ENCODE measurements at places on chromosomes 11 and 22.

GRCh38 chr22:25153961-25154666 lies 45.5 kb upstream of the CRYBB3 start:
- DNase-seq: no peak

DNA sequence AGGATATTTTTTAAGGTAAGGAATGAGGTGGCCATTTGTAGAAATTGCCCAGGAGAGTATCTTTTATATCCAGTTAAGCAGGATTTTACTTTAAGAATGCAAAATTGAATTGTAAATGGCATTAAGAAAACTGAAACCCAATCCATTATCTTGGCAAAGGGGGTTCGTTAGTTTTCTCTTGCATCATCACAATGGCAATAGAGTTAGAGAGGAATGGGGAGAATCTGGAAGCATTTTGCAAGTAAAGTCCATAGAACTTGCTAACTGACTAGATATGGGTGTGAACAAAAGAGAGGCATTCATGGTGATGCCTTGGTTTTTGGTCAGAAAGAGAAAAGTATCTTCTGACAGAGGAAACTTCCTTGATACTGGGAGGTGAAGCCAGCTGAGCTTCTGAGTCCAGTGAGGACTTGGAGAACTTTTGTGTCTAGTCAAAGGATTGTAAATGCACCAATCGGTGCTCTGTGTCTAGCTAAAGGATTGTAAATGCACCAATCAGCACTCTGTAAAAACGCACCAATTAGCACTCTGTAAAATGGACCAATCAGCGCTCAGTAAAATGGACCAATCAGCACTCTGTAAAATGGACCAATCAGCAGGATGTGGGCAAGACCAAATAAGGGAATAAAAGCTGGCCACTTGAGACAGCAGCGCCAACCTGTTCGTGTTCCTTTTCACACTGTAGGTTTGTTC lies 3.6 kb upstream of the CCDC117 start:
- no peak for DNase-seq

GRCh38 chr11:48081151-48082010 lies 101.0 kb downstream of the PTPRJ start:
- DNase-seq: peak; percentile 69

DNA sequence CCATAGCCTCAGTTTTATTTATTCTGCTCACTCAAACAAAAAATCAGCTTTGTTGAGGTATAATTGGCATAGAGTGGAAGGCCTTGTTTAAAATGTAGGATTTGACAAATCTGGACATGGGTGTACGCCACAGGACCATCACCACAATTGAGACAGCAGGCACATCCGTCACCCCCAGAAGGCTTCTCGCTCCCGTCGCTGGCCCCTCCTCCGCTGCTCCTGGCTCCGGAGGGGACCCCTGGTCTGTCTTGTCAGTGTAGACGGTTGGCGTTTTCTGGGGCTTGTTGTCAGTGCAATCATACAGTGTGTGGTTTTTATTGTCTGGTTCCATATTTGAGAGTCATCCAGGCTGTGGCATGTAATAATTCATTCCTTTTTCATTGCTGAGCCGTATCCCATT lies 97.6 kb downstream of the KCNQ1 start:
- DNase-seq: no peak

DNA sequence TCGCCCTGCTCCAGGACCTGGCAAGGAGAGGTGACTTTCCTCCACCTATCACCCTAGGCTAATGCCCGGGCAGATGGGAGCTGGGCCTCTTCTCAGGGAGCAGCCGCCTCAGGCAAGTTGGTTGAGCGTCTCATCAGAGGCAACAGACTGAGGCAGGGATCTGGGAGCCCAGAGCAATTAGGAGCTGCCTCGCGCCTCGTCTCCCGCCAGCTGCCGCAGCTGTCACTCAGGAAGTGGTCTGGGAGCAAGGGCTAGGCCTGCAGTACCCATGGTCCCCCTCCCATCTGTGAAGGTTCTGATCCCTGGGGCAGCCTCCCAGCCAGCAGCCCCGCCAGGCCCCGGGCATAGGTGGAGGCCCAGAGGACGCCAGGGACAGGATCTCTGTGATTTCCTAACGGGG lies 4.6 kb upstream of the CABP7 start:
- DNase-seq: no peak

DNA sequence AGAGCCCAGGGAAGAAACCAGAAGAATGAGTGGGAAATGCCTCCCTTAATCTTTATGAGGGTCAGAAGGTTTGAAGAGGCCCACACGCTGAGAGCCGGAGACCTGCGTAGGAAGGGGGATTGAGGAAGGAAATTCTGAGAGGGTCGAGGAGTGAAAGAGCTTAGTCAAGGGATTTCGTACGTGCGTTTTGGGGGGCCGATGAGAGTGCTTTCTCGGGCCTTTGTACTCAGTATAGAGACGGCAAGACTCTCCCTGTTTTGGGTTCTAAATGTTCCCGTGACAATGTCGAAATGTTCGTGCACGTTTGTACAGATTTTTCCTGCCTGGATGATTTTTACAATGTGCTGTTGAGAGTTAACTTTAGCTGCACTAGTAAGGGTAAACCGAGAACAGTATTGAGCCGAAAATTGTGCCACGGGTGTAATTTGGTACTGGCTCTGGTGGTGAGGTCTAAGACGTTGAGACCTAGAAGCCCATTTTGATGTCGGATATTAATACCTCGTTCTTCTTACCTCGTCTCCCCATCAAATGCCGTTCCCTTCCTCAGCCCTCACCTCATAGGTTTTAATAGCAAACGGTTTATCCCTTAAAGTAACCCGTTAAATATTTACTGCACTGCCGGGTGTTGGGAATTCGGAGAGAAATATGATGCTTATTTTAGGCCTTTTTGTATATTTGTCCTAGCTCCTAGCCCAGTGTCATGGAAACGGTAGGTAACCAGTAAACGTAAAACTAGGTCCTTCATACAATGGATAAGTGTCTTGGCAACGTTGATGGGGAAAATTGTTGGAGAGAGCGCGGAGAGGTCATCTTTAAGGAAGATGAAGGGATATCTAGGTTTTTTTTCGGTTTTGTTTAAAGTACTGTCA lies 734 bp downstream of the C11orf58 start:
- DNase-seq: no peak

DNA sequence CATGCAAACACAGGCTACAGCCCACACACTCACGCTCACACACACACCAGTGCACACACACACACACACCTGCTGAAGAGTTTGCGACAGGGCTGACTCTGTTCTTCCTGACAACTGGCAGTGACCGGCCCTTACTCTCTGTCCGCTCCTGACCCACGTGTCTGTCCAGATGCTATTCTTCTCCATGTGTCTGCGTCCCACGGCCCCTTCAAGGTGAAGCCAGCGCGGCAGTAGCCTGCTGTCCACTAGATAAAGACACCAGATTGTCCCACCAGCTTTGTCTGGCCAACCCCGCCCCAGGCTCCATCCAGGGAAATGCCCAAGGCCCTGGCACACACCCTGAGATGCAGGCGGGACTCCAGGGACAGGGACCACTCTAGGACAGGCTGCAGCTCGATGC lies 713.9 kb downstream of the BRD1 start:
- no peak for DNase-seq

GRCh38 chr11:115421352-115421991 lies 82.7 kb downstream of the CADM1 start:
- no peak for DNase-seq

DNA sequence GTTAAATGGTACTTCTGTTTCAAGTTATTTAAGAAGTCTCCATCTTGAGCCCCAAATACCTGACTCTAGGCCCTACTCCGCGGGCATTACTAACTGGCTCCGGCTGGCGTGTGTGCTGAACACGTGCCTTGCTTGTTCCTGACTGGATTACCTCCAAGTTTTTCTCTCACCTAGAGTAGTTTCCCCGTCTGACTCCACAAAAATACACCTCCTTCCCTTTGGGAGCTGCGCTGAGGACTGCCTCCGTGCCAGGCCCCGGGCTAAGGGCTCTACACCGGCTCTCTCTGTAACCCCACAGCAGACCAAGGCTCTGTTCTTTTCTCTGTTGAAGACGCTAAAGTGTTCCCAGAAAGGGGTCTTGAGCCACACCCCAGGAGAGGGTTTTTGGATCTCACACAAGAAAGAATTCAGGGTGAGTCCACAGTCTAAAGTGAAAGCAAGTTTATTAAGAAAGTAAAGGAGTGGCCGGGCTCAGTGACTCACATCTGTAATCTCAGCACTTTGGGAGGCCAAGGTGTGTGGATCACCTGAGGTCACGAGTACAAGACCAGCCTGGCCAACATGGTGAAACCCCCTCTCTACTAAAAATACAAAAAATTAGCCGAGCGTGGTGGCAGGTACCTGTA lies 61.8 kb downstream of the ANO1 start:
- no peak for DNase-seq

GRCh38 chr22:38305471-38306448 lies 11.5 kb downstream of the CSNK1E start:
- DNase-seq: no peak

DNA sequence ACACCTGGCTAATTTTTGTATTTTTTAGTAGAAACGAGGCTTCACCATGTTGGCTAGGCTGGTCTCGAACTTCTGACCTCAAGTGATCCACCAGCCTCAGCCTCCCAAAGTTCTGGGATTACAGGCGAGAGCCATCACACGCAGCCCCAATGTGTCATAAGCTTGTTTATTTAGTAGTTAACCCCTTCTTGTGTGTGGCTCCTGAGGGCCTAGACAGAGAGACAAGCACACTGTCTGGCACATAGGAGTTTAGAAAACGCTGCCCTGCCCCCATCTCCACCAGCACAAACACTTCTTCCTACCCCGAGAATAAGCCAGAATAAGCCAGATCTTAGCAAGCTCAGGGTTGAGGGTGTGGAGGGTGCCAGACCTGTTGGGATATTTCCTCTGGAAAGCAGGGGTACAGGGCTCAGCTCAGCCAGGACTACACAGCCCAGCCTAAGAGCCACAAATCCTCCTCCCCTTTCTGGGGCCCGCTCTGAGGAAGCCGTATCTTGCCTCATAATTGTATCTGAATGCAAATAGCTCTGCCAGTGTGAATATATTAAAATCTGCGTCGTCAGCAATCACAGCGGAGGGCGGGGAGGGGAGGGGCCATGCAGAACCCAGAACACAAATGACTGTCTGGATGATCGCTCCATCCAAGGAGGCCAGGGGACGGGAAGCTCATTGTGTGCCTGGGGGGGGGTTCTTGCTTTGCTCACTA lies 247.3 kb downstream of the MN1 start:
- DNase-seq: no peak

DNA sequence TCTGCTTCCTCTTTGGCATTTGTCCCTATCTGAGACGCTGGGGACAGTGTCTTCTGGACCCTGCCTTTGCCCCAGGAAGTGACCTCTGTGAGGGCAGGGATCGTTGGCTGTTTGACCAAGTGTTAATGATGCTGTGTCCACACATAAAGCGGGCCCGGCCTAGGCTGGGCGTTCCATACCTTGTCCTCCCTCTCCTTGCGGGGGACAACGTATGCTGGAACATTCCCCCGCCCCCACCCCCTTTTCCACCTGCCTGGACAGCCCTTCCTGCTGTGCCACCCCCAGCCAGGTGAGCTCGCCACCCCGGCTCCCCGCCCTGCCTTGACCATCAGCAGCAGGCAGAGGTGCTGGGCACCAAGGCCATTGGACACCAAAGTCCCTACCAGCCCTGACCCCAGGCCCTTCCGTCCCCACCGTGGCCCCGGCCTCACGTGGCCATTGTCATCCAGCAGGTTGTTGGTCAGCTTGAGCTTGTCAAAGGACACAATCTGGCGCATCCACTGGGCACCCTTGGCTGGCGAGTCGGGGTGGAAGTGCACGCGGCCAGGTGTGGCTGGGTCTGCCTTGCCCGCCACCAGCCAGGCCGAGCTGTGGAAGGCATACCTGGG lies 4.1 kb upstream of the NUDT8 start:
- no peak for DNase-seq

DNA sequence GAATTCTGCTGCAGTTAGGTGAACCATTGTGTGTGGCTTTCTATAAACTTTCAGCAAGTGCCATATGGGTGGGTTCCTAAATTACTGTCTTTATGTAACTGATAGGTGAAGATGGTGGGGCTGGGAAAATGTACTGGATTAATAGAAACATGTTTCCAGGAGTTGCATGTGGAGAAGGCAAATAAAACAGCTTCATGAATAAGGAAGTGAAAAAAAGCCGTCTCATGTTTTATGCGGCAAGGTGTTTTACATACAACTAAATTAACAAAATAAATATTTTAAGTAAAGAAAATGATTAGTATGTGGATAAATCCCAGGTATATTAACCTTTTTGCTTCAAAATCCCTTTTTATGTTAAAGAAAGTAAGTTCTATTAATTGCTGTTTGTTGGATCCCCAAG lies 67.2 kb downstream of the EXT2 start:
- DNase-seq: no peak

GRCh38 chr11:109902764-109903433 lies 190.3 kb upstream of the ZC3H12C start:
- no peak for DNase-seq

DNA sequence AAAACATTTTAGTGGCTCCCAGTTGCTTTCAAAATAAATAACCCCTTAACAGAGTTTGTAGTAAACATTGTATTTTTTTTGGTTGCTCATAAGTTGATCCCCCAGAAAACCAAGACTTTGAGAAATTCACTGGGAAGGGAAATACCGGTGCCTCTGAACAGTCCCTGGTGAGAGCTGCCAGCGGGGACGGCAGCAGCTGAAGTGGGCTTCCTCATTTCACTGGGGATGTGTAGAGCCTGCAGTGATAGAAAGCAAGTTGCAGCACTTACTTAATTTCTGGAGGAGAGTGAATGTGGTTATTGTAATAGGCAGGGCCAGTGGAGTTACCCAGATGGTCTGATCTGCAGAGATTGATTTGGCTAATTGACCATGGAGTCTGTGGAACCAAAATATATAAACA lies 18.6 kb upstream of the MCHR1 start:
- no peak for DNase-seq

DNA sequence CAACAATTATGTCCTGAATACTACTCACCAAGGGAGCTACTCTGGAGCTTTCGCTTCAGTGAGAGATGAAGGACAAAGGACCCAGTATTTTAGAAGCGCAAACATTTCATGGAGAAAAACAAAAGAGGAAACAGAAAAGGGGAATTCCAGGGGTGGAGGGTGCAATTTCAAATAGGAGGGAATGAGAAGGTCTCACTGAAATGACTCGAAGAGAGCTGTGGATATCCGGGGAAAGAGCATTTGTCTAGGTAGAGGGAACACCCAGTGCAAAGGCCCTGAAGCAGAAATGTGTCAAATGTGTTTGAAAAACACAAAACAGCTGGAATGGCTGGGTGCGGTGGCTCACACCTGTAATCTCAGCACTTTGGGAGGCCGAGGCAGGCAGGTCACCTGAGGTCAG lies 2.4 kb downstream of the RPS19BP1 start:
- DNase-seq: no peak

GRCh38 chr11:73290536-73290935 lies 17.5 kb upstream of the ARHGEF17 start:
- no peak for DNase-seq

DNA sequence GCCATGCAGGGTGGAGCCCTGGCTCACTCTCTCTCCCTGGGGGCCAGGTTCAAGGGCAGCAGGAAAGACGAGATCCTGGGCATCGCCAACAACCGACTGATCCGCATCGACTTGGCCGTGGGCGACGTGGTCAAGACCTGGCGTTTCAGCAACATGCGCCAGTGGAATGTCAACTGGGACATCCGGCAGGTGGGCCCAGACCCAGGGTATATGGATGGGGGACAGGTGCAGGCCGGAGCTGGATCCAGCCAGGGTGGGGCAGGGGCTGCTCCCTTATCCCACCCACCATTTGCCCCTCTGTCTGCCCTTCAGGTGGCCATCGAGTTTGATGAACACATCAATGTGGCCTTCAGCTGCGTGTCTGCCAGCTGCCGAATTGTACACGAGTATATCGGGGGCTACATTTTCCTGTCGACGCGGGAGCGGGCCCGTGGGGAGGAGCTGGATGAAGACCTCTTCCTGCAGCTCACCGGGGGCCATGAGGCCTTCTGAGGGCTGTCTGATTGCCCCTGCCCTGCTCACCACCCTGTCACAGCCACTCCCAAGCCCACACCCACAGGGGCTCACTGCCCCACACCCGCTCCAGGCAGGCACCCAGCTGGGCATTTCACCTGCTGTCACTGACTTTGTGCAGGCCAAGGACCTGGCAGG lies 2.9 kb downstream of the TRPT1 start:
- no peak for DNase-seq
